ENCODE measurements at places on chromosomes 4 and X. TPM values are rescaled to one million over a fixed set of nuclear protein-coding genes. Genes with fewer than 3 reads are reported as not detected.
A peak's percentile ranks its signal among the peaks of the same experiment; 100 is the strongest.

DNA sequence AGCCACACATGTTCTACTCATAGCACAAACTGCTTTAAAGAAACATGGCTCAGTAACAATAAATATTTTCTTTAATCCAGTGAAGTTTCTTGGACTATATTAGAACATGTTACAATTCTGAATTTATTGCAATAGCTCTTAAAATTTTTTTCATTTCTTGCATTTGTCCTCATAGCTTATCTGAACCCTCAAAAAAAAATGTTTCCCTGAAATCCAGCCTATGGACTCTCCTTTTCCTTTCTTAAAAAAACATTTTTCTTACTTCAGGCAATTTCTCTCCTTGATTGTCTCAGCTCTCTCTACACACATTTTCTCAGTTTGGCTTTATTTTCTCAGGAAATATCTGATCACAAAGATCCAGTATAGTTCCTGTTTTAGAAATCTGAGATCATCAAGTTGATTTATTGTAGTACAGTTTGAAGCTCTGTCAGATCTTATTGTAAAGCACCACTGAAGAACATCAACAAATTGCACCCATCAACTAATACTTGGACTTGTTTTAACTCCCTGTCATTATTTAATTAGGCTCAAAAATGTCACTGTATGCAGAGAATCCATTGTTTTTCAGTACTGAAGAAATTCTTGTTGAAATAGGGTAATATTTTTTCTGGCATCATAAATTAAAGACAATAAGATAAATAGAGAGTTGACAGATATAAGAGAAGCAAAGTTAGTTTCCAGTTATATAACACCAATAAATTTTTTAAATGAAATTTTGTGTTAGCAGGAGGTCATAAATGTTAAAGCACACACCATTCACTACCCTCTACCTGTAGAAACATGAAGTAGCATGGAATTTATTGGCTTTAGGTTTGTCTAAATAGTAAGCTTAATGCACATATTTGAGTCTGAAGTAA is 317.7 kb downstream of the ARHGAP24 start:
- no peak for DNase-seq

DNA sequence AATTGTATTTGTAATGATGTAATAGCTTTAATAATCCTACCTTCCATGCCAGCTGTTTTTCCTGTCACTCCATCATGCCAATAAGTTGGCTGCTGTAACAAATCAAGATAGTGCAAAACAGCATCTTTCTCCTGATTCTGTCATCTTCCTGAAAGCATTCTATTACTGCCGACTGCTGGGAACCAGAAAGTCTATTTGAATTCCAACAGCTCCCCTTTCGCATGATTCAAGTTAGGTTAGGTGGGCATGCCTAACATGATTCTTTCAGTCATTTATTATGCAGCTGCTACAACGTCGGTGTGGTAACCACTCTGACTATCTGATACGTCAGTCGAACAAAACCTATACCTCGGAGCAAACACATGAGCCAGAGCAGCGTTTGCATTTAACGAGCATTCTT is 127.9 kb upstream of the DMD start:
- DNase-seq = no peak

DNA sequence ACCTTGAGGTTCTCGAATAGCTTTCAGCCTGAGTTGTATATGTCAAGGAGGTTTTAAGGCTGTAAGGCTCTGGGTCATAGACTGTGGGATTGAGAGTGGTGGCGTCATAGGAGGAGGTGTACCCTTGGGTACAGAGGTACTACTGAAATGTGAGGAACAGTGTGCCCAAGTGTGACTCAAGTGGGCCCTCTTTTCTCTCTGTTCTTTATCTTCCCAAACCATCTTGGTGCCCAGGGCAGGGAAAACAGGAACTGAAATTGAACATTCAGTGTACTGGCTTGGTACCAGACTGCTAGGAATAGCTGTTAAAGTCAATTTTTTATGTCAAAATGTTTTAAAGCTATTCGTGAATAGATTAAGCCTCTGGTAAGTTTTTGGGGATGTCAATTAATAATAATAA is 136.2 kb upstream of the RPS6KA3 start:
- DNase-seq = no peak

DNA sequence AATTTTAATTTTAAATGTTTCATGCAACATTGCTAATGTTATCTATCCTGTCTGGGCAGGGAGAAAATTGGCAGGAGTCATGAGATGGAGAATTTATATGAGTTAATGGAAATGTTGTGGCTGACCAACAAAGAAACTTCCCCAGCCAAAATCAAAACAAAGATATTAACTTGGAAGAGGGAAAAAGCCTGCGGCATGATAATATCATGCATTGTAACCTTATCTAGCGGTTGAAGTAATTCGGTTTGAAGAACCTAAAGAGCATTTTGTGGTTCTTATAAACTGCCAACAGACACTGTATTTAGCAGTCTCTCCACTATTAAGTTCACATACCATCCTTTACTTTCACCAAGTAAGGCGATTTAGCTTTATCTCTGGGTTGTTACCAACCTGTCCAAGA is 42.3 kb downstream of the DKK2 start:
- DNase-seq = no peak

DNA sequence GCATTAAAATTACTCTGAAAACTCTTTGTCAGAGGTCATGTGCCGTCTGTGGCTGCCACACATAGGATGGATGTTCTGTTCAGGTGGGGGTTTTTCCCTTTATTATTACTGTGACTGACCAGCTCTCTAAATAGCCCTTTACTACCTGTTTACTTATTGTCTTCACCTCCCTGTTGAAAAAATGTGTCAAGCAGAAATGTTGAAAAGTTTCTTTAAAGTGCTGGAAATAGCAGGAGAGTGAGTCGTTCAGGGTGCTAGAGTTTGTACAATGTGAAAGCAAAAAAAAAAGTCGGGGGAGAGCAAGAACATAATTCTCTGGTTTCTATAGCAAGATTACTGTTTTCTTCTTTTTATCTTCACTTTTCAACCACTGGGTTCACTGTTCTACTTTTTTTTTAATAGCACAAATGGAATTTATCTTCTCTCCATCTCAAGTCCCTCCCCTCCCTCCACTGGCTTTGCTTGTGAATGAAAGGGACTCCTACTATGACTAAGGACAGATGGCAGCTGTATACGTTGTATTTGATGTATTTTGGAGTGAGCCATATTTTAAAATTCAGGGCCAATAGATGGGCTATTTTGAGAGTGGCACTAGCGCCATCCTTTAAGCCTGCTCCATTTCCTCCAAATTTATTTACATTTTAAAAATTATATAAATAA is 33.3 kb downstream of the ARX start:
- no peak for DNase-seq

DNA sequence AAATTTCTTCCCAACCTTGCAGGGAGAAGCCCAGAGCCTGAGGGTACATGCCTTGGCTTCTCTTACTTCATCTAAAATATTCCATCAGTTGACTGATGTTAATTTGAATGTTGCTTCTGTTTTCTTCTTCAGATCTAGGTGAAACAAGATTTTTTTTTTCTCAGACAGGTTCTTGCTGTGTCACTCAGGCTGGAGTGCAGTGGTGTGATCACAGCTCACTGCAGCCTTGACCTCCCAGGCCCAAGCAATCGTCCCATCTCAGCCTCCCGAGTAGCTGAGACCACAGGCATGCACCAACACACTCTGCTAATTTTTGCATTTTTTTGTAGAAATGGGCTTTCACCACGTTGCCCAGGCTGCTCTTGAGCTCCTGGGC is 62.1 kb upstream of the KLF3 start:
- DNase-seq = no peak

DNA sequence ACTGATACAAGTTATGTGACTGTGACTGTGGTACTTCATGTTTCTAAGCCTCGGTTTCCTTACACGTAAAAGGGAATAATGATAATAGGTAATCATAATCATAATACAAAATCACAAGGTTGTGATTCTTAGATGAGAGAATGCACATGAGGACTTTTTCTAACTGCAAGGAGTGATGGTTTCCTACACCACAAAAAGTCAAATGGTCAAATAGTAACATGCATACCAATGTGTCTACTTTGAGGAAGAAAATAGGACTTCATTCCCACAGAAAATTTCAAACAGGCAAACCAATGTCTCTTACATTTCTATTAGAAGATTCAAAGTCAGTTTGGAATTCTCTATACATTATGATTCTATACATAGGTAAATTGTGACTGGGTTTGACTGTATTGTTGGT is 368.7 kb upstream of the FTHL17 start:
- DNase-seq = no peak

- no peak for DNase-seq
These were observed 276.3 kb upstream of the GALNT7 start for GRCh38 chr4:172892300-172892699.

- DNase-seq = no peak
These were observed 14.8 kb downstream of the HOPX start for GRCh38 chr4:56666279-56666678.

DNA sequence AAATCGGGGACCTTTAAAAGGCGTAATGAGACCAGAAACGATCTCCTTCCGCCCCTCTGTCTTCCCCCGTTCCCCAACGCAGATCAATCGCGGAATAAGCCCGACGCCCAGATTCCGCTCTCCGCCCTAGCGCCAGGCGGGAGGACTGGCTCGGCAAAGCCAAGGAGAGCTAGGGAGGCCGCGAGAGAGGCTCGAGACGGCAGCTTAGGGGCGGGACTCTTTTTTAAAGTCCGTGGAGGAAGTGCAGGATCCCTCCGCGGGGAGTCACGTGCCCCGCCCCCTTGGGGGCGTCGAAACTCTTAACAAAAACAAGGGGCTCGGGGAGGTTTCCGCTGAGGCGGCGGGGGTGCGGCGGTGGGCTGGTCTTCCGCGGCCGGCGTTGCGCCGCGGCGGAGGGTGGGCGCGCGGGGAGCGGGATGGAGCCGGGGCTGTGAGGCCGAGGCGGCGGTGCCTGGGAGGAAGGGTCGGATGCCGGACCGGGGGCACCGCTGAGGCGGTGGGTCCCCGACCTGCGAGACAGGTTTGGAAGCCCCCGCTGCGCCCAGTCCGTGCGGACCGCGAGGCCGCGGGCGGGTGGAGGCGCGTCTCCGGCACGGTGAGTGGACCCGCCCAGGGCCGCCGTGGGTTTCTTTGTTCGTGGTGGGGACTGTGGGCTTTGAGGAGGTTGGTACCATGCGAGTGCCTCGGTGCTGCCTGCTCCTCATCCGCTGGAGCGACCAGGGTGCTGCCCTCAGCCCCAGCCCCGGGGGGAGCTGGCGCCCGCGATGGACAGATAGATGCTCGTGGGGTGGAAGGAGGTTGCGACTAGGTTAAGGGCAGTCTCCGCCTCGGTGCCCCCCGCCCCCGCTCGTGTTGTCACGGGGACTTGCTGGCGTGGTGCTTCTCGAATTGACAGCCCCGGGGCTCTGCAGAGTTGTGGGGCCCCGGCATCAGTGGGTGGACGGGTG is at the start of gene CCNG2:
Gene CCNG2, plus strand, starts transcription at position 296 of the 947 bp plus-strand sequence. CDS start 1,326 bp downstream, outside the sequence.
- DNase-seq = peak; percentile 94

- DNase-seq = peak; percentile 80
These were observed 145.2 kb upstream of the SFRP2 start for GRCh38 chr4:153933915-153934687.

DNA sequence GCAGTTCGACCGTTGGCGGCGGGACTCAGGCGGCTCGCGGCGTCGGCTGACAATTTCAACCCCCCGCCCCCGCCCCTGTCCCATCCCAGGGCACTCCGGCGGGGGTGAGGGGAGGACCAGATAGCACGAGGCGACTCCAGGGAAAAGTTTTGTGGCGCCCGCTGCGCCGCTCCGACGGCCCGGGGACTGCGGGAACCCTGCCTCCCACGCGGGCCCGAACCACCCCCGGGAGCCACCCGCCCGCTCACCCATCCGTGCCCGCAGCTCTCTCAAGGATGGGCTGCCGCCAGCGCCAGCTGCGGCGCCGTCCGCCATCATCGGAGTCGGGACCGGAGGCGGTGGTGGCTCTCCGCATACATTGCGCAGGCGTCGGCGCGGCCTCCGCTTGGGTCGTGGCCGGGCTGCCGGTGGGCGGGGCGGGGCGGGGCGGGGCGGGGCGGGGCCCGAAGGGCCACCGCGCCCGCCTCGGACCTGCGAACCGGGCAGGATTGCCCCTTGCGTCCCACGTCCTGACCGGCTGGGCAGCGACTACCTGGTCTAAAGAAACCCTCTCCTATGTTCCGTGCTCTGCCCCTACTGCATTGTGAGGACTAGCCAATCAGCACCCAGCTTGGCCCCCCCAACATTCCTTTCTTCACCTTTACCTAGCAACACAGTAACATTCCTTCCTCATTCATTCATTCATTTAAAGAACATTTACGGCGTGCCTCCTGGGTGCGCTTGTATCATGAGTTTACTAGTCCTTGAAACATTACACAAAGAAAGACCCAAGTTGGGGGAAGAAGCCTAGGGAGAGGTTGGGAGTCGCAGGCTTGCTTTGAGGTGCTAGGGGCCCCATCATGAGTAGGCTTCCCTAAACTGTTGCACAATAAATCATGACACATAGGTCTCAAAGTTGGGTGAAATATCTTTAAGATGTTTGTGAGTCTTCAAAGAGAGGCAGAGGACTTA is at the start of gene MAP7D3:
Gene MAP7D3, minus strand, starts transcription at position 360 of the 951 bp plus-strand sequence. Its CDS starts 42 bp downstream, at position 318.
- peak; percentile 82 for DNase-seq

- DNase-seq = peak; percentile 68
These were observed 28.5 kb downstream of the PJA1 start for GRCh38 chrX:69136546-69137331.

- peak; percentile 86 for DNase-seq
These were observed 41.4 kb downstream of the SRPX2 start for GRCh38 chrX:100685284-100685996.

GRCh38 chrX:135411893-135412292 is 9.9 kb upstream of the SMIM10L2A start:
- no peak for DNase-seq

- DNase-seq = peak; percentile 50
These were observed 75.8 kb downstream of the JAKMIP1 start for GRCh38 chr4:6124386-6125102.

- no peak for DNase-seq
These were observed 147.0 kb upstream of the ARHGEF9 start for GRCh38 chrX:63932006-63932405.

- no peak for DNase-seq
These were observed 10.0 kb downstream of the MAGEB17 start for GRCh38 chrX:16177260-16177659.

The FDCSP gene
- total RNA-seq = 1.1 TPM

The DDX53 gene
- not detected for total RNA-seq

The ACE2 gene
- total RNA-seq = 0.33 TPM

The NUP62CL gene
- total RNA-seq = not detected

The CSAG1 gene
- total RNA-seq = not detected

The MSL3 gene
- 20.2 TPM for total RNA-seq

The SULT1E1 gene
- total RNA-seq = not detected

The VSIG4 gene
- total RNA-seq = 44.0 TPM

The ADH1C gene
- 19.9 TPM for total RNA-seq

The COX7B2 gene
- total RNA-seq = not detected

Measured in sigmoid colon (tissue), 7 donors.